ENCODE measurements at places on chromosomes 11 and 22. TPM values are rescaled to one million over a fixed set of nuclear protein-coding genes. Genes with fewer than 3 reads are reported as not detected.

DNA sequence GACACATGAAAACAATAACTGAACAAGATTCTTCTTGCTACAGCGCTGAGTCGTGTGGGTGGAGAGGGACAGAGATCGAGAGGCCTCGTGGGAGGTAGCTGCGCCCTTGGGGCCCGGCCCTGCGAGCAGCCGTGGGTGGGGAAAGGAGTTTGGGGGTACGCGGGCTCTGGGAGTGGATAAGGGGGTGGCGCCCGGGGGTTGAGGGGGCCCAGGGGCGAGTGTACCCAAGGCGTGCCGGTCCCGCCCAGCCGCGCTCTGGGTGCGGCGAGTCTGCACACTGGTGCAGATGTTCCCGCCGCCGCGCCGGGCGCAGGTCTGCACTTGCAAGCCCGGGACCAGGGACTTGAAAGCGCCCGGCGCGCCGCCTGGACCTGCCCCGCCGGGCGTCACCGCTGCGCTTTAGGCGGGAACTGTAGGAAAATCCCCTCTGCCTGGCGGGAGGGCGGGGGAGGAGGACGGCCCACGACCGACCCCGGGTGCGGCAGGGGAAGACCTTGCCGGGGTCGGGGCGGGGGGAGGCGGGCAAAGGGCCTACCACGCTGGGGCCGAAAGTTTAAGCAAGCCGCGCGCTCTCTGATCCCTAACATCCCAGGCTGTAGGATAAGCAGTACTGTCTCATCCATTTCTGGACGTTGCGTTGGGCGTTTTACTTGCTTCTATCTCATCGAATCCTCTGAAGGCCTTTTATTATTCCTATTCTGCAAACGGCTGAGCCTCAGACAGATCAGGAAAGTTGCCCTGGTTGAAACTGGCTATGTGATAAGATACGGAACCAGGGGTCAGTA is 1.4 kb upstream of the KREMEN1 start:
- peak; percentile 51 for DNase-seq

DNA sequence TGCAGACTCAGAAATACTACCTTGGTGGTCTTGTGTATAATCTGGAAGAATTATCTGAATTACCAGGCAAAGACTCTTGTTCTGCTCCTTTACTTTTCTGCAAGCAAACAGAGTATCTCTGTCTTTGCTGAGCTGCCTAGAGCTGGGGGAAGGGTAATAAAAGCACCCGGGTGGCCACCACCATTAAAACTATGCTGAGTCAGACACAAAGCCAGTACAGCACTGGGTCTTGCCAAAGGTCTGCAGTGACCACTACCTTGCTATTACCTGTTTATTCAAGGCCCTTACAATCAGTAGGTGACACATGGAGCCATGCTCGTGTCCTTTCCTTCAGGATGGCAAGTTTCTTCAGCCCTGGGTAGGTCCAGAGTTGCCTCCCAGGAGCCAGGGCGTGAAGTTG is 420.6 kb upstream of the CNTN5 start:
- DNase-seq: no peak

- no peak for DNase-seq
These were observed 51.7 kb upstream of the NUP160 start for GRCh38 chr11:47899801-47900200.

DNA sequence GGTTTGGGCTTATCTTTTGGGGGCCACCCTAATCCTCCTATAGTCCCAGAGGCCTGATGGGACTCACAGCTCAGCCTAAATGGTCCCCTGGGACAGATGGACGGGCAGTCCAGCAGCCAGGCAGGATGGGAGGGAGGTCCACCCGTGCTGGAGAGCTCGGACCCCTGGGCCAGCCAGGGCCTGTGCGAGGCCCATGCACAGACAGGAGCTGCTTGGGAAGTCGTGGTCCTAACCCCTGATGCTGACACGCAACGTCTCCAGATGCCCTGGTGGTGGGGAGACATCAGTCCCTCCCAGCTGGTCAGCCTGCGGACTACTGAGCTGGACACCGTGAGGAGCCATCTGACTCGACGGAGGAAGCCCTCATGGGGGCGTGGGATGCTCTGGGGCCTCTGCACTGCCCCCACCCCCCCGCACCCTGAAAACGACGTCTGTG is 31.2 kb upstream of the MUC5AC start:
- DNase-seq: no peak

DNA sequence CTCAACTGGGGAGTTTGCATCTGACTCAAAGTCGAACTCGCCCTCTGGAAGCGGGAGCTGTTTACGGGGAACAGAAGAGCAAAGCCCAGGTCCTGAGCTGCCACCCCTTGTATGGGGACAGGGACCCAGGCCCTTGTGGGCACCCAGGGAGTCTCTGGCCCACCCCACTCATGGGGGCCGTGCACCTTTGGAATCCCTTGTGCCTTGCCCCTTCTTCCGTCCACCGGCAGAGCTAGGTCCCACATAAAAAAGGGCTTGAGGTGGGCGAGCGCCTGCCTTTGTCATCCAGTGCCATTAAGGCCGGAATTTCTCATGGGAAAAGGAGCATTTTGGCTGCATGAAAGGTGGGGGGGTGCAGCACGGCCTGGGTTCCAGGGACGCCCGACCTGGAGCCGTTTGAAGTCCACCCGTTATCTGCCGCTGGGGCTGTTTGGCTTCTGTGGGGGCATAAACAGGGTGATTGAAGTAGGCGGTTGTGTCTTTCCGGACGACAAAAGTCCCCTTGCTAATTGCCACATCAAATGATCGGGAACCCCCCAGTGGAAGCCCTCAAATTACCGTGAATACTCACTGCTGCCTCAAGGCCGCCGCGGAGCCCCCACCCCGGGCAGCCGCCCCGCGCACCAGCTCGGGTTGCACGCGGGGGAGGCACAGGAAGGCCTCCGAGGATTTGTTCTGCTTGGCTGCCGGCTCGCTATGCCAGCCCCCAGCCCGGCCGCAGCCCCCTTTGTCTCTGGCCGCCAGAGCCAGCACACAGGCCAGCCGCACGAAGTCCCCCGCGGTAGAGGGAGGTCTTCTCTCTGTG is 49.0 kb upstream of the FGF3 start:
- no peak for DNase-seq

Gene BEST1
- total RNA-seq: 0.61 TPM

Gene OR52R1
- not detected for total RNA-seq

Gene TEX54
- total RNA-seq: not detected

Gene ANKRD49
- total RNA-seq: 17.9 TPM

GRCh38 chr11:60280412-60280811 is at the start of gene MS4A4A:
MS4A4A (plus strand) TSS chr11:60280666; CDS start chr11:60280676, 10 bp downstream.
- DNase-seq: no peak

Gene BATF2
- total RNA-seq: not detected

- peak; percentile 82 for DNase-seq
These were observed 55.0 kb downstream of the MYH9 start for GRCh38 chr22:36332623-36333332.

DNA sequence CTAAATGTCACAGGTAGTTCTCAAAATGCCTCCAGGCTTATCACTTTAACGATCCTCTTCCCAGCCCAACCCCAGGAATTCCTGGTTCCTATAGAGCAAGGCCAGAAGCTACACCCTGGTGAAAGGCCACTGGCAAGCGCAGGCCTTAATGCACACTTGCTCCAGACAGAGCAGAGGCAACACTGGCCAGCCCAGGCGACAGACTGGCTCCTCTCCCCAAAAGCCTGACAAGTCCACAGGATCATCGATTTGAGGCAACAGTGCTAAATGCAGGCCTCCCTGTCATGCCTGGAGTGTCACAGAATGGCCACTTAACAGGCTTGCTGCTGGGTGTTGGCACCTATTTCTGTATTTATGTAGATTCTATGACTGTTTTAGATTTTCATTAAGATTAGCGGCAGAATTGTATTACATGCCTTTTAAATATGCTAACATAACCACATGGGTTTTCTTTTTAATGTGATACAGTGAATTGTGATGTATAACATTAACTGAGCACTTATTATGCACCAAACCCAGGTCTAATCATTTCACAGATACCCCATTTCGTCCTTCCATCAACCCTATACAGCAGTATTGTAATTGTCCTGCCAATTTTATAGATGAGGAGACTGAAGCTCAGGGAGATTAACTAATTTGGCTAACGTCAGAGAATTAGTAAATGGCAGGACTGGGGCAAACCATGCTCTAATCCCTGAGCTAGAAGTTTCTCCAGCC is 38.6 kb downstream of the PACSIN2 start:
- no peak for DNase-seq

DNA sequence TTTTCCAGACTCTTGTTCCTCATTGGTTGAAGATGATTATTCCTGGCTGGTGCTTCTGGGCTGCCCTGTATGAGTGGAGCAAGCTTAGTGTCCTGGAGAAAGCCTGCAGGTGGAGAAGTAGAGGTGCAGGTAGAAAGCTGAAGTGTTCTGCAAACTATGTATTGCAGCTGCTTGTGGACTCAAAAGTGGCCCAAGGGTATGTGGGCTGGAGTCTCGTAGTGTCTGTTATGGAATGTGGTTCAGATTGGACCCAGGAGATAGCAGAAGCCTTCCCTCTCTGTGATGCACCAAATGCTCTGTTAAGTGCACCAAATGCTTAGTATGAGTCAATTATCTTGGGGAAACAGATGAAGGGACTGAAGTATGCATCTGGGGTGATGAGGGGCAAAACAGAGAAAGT is 122.8 kb upstream of the CCDC90B start:
- DNase-seq: no peak

Gene KIAA1671
- total RNA-seq: 6.8 TPM

DNA sequence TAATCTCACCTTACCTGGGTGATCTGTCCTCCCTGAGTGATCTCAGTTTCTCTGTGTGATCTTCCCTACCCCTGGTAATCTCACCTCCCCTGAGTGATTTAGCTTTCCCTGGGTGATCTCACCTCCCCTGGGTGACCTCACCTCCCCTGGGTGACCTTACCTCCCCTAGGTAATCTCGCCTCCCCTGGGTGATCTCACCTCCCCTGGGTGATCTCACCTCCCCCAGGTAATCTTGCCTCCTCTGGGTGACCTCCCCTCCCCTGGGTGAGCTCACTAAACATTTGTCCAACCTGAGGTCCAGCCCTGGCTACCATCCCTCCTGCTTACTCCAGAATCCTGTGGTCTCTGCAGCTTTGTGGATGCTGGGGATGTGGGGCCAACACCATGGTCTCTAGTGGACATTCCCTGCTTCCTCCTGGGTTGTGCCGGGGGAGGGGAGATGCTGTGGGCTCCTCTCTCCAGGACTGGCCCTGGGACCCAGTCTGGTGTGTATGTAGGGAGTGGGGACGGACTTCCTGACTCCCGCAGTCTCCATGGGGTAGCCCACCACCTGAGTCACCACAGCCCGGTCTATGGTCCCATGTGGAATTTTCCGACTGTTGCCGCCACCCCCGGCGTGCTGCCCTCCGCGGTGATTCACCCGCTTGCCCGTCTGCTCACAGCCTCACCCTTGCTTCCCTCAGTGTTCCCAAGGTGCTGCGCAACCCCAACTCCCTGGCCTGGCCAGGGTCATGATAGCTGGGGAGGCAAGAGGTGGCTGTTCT is 9.9 kb downstream of the LSP1 start:
- no peak for DNase-seq

Measured in activated CD8-positive, alpha-beta T cell treated with anti-CD3 and anti-CD28 coated beads for 36 hours (primary cell).